ENCODE measurements at places on chromosomes 6 and 20. TPM values are rescaled to one million over a fixed set of nuclear protein-coding genes. Genes with fewer than 3 reads are reported as not detected.

DNA sequence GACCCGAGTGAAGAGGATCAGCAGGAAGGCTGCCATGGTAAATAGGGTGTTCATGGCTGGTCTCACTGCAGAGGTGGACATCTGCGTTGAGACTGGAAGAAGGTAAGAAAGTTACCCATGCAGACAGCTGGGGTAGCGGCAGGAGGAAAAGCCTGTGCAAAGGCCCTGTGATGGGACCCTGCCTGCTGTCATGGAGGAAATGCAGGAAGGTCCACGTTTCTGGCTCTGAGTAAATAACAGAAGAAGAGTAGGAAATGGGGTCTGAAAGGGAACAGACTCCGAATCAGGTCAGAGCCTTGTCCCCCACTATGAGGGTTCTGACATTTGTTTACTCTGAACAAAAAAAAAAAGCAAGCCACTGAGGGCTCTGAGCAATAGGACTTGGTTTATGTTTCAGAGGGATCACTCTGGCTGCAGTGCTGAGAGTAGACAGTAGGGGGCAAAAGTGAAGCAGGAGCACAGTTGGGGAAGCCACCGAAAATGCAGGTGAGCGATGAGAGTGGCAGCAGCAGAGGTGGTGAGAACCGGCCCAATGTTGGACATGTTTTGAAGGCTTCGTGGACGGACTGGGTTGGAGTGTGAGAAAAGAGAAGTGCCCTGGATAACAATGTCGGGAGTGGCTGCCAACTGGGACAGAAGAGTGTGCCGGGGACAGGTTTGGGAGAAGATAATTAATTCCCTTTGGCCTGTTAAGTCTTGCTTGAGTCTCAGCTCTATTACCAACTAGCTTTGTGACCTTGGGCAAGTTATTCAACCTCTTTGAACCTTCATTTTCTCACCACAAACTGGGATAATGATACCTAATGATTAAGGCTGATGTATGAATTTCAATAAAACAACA lies 57.9 kb upstream of the MAP7 start:
- DNase-seq, result peak; percentile 76

- DNase-seq, result no peak
Measured at GRCh38 chr6:152298848-152299735, 338.1 kb downstream of the SYNE1 start.

DNA sequence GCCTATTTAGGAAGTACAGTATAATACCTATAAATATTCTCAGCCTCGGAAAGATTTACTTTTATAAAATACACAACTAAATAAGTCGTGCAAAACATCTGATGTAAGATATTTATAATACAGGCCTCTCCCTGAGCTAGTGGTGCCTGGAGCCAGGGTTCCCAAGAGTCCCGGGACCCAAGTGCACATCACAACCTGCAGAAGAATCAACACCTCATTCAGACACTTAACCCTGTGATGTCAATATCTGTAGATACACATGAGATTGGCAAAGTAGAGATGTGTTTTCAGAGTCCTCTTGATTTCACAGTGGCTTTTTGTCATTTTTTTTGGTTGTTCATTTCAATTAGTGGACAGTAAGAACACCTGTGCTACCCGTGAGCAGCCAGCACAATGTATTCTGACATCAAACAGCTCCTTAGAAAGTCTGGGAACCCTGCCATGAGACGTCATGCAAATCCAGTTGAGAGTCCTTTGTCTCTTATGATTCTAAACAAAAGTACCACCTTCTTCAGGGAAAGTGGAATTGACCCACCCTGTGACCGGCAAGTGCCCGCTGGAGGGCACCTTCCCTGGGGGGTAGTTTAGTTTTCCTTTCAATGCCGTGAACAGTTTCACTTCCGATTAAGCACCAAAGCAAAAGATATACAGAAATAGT lies 101.6 kb downstream of the DACT2 start:
- no peak for DNase-seq

GRCh38 chr6:11277275-11278206 lies 45.1 kb upstream of the NEDD9 start:
- peak; percentile 69 for DNase-seq

DNA sequence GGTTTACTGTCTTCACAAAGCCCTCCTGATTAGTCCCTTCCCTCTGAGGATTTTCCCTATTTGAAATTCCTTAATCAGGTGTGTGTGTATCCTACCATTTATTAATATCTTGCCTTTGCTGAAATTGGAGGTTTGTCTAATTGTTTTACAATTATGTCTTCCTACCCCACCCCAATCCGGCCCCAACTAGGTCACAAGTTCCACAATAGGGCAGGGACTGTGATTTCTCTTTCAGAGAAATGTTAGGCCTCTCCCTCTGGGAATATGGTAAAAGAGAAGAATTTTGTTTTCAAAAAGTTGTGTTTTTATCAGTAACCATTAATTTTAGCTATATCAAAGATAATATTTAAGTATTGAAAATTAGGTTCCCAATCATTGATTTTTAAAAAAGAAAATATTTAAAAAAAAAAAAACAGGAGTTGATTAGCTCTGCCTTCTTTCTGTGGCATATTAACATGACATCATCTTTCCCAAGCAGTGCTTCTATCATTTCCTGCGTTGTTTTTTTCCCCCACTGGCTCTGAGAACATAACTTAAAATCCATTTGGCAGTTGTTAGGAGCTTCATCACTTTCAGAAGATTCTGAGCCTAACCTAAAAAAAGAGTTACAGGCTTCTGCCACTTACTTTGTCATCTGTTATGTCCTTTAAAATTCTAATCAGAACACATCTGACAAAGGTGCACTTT lies 36.1 kb downstream of the BLOC1S5 start:
- no peak for DNase-seq

- DNase-seq, result peak; percentile 67
Measured at GRCh38 chr6:83057705-83058321, 7.8 kb downstream of the UBE3D start.

- DNase-seq, result peak; percentile 84
Measured at GRCh38 chr6:9515633-9516606, 899.0 kb downstream of the TFAP2A start.

GRCh38 chr20:50562262-50562701 lies 52.1 kb downstream of the PTPN1 start:
- DNase-seq, result no peak

The PTP4A1 gene
- 29.9 TPM for total RNA-seq

The MLN gene
- total RNA-seq, result not detected

The TCP11 gene
- total RNA-seq, result 1.7 TPM

The CDC25B gene
- 106 TPM for total RNA-seq

The WFDC9 gene
- not detected for total RNA-seq

The CABLES2 gene
- total RNA-seq, result 13.5 TPM

The C6orf136 gene
- total RNA-seq, result 18.7 TPM

The DEFB124 gene
- total RNA-seq, result not detected

Measured in PC-3 (cell line).